NCI-H2081 treated with DMSO at 0.1 percent for 48 hours (cell line): ENCODE measurements at places on chromosomes 2 and 18.

GRCh38 chr2:147665105-147665504 is 179.7 kb upstream of the ACVR2A start:
- DNase-seq, result no peak

DNA sequence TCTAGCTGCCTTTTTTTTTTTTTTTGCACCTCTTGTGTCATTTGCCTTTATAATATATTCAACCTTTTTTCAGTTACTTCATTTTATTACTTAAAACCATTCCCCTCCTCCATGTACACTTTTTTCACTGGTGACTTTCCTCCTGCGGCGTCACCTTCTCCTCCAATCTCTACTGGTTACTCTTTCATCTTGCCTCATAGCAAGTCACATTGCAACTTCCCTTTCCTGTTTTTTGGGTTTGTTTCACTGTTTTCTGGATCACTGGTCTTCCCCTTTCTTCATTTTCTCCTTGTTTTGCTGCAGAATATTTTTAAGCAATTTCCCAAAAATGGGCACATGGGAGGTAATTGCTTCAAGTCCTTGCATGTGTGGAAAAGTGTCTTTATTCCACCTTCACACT is 37.7 kb upstream of the GPR155 start:
- no peak for DNase-seq

DNA sequence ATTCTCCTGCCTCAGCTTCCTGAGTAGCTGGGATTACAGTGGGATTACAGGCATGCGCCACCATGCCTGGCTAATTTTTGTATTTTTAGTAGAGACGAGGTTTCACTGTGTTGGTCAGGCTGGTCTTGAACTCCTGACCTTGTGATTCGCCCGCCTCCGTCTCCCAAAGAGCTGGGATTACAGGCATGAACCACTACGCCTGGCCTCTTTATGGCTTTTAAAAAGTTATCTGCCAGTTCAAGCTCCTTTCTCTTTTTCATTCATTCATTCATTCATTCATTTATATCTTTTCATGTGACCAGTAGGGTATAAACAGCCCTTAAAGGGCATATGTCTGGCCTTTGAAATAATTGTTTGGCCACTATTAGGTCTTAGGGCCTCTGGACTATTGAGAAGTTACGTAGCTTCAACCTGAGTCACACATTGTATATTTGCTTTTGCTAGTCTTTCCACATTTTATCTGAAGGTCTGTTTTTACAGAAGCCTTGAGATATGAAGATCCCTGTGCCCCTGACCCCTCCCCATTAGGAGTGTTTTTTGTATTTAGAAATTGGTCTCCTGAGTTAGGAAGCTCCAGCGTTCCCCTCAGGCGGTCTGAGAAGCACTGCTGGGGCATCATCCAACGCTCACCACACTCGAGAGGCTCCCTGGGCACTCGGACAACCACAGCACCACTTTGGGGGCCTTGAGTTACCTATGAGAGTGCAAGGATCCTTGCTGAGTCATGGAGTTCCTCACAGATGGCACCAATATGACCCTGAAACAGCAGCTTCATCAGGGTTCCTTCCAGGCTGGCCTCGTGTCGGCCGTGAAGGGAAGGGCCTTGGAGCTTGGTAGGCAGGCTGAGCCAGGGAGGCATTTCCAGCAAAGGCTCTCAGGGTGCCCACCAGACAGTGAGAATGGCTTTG is 21.8 kb downstream of the FZD5 start:
- no peak for DNase-seq

DNA sequence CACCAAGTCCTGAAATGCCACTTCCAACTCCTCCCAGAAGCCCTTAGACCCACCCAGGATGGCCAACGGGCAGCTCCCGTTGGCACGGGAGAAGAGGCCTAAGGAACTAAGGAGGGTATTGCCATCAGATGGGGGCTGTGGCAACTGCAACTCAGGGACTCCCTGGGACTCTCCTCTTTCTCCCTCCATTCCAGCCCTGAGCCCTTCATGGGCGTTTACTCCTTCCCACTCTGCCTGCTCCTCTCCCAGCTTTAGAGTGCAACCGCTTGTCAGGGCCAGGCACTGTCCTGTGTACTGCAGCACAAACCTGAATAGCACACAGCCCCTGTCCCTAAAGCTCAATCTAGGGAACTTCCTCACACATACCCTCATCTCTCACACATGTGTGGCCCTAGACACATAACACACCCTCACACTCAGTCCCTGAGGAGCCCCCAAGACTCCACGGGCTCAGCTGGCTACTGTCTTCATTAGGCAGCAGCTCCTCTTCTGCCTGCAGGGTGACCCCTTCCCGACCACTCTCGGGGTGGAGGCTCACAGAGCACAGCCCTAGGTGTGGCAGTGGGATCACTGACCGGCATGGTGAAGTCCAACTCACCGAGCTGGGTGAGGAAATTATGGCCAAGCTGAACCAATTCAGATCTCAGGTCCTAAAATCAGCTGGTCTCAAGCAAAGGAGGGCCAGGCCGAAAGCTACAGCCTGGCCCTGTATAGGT is 316.3 kb downstream of the CELF4 start:
- no peak for DNase-seq

DNA sequence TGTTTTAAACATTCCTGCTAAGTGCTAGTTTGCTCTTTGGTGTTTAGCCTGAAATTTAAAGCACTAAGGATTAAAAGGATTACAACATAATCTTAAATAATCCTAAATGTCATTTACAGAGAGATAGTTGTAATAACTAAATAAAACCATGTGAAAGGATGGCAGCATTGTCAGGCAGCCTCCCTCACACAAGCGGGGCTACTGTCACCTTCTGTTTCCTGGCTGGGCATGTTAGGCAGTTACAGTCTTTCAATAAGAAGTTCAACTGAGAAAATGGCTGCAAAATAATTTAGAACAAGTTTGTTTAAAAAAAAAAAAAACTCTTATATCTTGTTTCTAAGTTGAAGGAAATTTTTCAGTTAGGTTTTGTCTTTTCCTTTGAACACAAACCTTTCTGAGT is 124.9 kb downstream of the ARHGAP15 start:
- DNase-seq, result no peak

GRCh38 chr18:6759579-6759978 is 30.1 kb downstream of the ARHGAP28 start:
- DNase-seq, result no peak

DNA sequence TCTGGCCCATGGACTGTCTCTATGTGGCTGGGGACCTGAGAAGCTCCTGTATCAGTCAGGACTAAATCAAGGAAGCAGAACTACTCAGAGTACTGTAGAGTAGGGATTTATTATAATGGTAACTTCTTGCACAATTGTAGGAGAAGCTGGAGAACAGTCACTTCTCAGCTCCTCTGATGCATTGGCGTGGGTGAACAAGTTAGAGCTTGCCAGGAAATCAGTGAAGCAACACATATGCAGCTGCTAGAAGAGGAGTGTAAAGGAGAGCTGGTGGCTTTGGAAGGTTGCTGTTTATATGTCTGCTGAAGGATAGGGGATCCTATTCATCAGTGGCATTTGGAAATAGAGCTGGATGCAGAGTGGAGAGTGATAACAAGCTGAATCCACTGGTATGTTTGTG is 215.5 kb upstream of the CWC22 start:
- DNase-seq, result no peak

DNA sequence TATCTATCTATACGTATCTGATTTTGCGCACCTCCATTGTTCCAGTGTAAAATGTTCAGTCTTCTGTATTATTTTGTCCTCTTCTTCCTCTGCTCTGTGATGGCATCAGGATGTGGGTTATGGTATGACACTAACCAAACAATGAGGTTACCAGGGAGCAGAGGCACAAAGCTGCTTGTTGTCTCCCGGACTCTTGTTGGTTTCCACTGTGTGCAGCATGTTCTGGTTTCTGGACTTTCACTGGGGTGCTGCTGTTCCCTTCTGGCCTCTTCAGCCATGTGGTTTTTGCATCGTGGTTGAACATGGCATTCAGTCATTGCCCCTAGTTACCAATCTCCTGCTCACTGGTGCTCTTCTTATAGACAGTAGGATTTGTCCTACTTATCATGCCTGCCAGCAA is 665.9 kb downstream of the CBLN2 start:
- DNase-seq, result no peak

DNA sequence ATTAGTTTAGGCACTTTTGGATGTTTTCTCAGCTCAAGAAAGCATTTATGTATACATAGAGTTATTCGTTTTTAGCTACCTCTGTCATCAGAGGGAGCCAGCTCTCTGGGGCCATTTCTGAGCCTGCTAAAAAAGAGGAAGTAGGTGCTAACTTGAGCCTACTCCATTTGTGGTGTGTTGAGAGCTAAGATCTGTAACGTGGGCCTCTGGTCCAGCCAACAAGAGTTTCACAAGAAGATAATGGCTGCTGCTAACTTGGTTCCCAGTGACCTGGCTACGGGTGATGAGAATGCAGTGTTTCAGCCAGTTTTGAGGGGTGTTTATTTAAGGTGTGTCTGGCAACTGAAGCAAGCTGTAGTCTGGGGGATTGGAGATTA is 182.5 kb downstream of the PRKCE start:
- DNase-seq, result no peak

DNA sequence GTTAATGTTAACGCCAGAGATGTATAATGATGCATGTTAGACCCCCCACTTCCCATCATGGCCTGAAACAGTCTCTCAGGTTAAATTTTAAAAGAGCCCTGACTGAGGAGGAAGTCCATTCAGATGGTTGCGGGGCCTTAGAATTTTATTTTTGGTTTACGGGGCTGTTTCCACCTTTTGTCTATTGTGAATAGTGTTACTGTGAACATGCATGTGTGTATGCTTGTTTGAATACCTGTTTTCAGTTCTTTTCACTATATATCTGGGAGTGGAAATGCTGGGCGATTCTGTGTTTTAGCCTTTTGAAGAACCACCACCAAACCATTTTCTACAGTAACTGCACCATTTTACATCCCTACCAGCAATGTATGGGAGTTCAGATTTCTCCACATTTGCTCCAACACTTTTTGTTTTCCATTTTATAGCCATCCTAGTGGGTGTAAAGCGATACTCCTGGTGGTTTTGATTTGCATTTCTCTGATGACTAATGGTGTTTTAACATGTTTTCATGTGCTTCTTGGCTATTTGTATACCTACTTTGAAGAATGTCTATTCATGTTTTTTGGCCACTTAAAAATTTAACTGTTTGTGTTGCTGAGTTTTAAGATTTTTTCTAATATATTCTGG is 133.0 kb downstream of the MYO3B start:
- no peak for DNase-seq

GRCh38 chr2:118535171-118535817 is 312.2 kb downstream of the EN1 start:
- no peak for DNase-seq

DNA sequence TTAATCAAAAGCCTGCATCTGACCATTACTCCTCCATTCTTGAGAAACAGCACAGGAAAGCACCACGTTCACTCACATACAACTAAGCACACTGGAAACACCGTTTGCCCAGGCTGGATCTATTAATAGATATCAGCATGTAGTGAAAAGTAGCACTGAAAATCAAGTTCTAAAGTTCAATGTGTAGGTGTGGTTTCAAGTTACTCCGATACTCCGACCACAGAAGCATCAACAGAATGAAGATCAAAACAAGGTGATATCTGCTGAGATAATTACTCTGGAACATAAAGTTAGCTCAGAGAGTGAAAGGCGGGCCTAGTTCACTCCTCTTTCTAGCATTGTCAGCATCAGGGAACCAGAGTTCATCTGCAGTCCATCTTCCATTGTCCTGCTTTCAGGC is 1367.4 kb upstream of the ACVR2A start:
- DNase-seq, result no peak
